ENCODE measurements at places on chromosomes 12 and 14. TPM values are rescaled to one million over a fixed set of nuclear protein-coding genes. Genes with fewer than 3 reads are reported as not detected.

The PPM1A gene
- 65.3 TPM for total RNA-seq

The TAS2R19 gene
- 17.1 TPM for total RNA-seq

The KRT78 gene
- 64.7 TPM for total RNA-seq

The GLI1 gene
- total RNA-seq, result 5.6 TPM

- peak; percentile 43 for DNase-seq
Measured at GRCh38 chr12:32302218-32303173, 96.9 kb upstream of the FGD4 start.

DNA sequence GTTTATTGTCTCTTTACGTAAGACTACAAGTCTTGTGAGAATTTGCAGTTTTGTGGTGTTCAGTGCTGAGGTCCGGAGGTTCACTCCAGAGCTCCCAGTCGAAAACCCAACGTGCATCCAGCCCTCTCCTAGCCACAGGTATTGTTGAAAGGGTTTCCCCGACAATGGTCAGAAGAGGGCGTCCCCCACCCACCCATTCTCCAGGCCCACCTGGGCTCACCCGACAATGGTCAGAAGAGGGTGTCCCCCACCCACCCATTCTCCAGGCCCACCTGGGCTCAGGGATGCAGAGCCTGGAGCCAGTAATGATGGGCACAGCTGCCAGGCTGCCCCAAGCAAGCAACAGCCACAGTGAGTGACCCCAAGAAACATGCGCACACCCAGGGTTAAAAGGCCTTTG lies 126.8 kb upstream of the EVL start:
- no peak for DNase-seq

DNA sequence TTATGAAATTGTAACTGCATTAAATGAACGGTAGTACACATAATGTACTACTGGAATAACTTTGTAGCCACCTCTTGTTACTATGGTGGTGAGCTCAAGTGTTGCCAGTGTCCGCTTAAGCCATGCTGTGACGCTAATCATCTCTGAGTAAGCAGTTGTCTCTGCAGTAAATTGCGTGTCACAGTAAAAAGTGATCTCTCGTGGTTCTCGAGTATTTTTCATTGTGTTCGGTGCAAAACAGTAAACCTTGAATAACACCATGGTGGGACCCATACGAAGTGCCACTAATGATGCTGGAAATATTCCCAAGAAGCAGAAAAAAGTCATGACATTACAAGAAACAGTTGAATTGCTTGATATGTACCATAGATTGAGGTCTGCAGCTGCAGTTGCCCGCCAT lies 524.8 kb downstream of the SOX5 start:
- no peak for DNase-seq

GRCh38 chr12:50642035-50642451 lies 121.9 kb upstream of the ATF1 start:
- DNase-seq, result no peak

DNA sequence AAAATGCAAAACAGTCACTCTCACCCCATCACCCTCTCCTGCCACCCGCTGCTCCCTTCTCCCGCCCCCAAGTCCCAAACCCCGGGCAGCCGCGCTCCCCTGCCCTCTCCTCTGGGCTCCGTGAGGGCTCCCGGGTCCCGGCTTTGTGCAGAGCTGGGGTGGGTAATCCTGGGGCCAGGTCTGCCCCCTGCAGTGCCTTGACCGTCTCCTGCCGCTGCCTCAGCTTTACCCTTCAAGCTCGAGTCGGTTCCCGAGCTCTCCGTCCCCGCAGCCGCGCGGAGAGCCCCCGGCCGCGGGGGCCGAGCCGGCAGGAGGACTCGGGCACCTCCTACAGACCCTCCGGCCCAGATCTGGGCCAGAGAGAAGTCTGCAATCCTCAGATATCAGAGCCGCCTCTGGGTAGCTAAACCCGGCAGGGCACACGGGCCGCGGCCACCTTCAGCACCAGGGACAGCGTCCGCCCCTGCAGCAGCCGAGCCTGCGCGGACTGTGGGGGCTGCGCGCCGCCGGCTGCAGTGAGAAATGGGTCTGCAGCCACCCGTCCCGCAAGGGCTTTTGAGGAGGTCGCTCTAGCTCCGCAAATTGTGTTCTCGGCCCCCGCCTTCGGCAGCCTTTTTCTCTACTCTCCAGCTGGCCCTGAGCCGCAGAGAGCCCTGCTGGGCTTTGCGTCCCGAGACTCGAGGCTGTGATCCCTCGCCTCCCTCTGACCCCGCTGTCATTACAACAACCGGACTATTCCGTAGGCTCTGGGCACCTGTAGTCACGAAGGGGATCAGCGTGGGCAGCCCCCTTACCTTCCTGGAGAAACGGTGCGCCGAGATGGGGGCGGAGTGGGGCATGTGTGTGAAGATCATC lies 1.2 kb downstream of the PRMT8 start:
- peak; percentile 90 for DNase-seq

- no peak for DNase-seq
Measured at GRCh38 chr14:99322731-99323599, 51.0 kb upstream of the BCL11B start.

DNA sequence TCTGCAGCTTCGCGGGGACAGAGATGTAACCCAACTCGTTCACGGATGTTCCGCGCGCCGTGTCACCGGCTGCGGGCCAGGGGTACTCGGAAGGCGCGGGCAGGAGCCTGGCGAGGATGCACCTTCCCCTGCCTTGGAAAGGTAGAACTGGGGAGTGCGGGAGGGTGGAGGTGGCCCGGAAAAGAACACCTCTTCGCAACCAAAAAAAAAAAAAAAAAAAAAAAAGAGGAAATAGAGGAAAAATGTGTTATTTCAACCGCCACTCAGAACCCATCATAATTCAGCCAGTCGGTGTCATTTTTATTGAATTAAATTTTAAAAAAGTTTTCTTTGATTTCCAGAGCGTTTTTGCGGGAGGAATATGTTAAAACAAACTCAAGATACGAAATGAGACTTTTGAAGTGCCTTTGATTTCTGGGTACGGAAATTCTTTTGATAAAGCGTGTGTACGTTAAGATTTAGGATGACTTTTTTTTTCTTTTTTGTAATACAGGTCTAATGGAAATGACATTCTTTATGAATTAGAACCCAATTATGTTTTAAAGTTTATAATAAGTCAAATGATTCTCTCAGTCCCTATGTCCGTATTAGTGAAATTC lies 8.9 kb downstream of the CDKN1B start:
- DNase-seq, result no peak

DNA sequence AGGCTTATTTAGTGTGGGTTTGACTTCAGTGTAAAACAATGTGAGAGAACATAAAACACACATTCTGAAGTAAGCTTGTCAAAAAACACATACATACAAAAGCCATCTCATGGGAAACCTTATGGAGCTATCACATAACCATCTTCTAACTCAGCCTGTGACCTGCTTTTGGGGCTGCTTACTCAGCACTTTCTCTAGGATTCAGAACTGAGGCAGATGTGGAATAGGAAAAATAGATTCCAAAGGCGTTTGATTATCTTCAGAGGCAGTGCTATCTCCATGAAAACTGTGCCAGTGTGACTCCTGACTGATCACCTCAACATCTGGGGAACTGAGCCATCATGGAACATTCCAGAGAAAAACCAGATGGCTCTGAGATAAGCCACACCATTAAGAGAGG lies 13.5 kb downstream of the HAL start:
- DNase-seq, result no peak
